Cardiac septum (tissue), 1 donor: ENCODE measurements at places on chromosomes 6 and 20. TPM values are rescaled to one million over a fixed set of nuclear protein-coding genes. Genes with fewer than 3 reads are reported as not detected.

The LPIN3 gene
- total RNA-seq, result 26.9 TPM

The JAG1 gene
- total RNA-seq, result 42.1 TPM

- DNase-seq, result no peak
Observed at GRCh38 chr6:136886091-136886490, 36.0 kb upstream of the SLC35D3 start.

The CAGE1 gene
- not detected for total RNA-seq

The TNXB gene
- 59.9 TPM for total RNA-seq
